ENCODE measurements at places on chromosomes 5 and 9. TPM values are rescaled to one million over a fixed set of nuclear protein-coding genes. Genes with fewer than 3 reads are reported as not detected.

NCS1 gene
- 16.6 TPM for polyA plus RNA-seq

OLFM1 gene
- polyA plus RNA-seq, result 14.7 TPM

PCDHB2 gene
- polyA plus RNA-seq, result 5.7 TPM

ELAVL2 gene
- polyA plus RNA-seq, result 1.6 TPM

ENDOG gene
- polyA plus RNA-seq, result 2.7 TPM

SGCD gene
- 14.3 TPM for polyA plus RNA-seq

SPAG8 gene
- 10.7 TPM for polyA plus RNA-seq

C9 gene
- not detected for polyA plus RNA-seq

RBM18 gene
- 38.7 TPM for polyA plus RNA-seq

RLN2 gene
- 1.9 TPM for polyA plus RNA-seq

WDR38 gene
- polyA plus RNA-seq, result 4.5 TPM

LCP2 gene
- polyA plus RNA-seq, result 8.3 TPM

NEURL1B gene
- polyA plus RNA-seq, result 22.2 TPM

CPLANE1 gene
- 22.2 TPM for polyA plus RNA-seq

TENT4A gene
- polyA plus RNA-seq, result 33.7 TPM

MEGF9 gene
- polyA plus RNA-seq, result 11.8 TPM

STK32A gene
- polyA plus RNA-seq, result 1.5 TPM

CDH6 gene
- polyA plus RNA-seq, result 5.9 TPM

NUTM2G gene
- 0.92 TPM for polyA plus RNA-seq

DIPK1B gene
- polyA plus RNA-seq, result 22.7 TPM

ADRB2 gene
- 1.7 TPM for polyA plus RNA-seq

ORM2 gene
- 1.3 TPM for polyA plus RNA-seq

ZFP2 gene
- polyA plus RNA-seq, result 6.4 TPM

NSG2 gene
- 2.3 TPM for polyA plus RNA-seq

TGFBI gene
- 139 TPM for polyA plus RNA-seq

RNF183 gene
- 0.63 TPM for polyA plus RNA-seq

ELOVL7 gene
- 4.2 TPM for polyA plus RNA-seq

RABEPK gene
- polyA plus RNA-seq, result 27.9 TPM

REEP2 gene
- polyA plus RNA-seq, result 2.4 TPM

LCN15 gene
- polyA plus RNA-seq, result 0.10 TPM

Measured in right lung (tissue), 10 donors.